ENCODE measurements at places on chromosomes 7 and 10.

GRCh38 chr7:121510858-121511482 is 114.9 kb upstream of the FAM3C start:
- no peak for DNase-seq

DNA sequence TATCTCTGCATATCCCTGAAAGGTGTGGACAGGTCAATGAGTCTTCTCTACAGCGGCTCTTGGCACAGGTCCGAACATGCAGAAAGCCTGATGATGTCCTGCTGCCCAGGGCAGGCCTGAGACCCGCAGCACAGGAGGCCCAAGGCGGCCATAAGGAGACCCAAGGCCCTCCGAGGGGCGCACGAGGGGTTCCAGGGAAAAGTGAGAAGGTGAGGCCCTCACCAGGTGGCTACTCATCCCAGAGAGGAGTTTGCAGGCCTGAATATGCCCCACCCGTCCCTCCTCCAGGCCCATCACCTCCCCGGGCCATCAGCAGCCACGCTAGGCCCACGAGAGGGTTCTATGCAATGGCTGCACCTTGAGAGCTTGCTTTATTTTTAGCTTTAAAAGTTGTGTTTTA is 173.4 kb upstream of the RHEB start:
- DNase-seq = no peak

DNA sequence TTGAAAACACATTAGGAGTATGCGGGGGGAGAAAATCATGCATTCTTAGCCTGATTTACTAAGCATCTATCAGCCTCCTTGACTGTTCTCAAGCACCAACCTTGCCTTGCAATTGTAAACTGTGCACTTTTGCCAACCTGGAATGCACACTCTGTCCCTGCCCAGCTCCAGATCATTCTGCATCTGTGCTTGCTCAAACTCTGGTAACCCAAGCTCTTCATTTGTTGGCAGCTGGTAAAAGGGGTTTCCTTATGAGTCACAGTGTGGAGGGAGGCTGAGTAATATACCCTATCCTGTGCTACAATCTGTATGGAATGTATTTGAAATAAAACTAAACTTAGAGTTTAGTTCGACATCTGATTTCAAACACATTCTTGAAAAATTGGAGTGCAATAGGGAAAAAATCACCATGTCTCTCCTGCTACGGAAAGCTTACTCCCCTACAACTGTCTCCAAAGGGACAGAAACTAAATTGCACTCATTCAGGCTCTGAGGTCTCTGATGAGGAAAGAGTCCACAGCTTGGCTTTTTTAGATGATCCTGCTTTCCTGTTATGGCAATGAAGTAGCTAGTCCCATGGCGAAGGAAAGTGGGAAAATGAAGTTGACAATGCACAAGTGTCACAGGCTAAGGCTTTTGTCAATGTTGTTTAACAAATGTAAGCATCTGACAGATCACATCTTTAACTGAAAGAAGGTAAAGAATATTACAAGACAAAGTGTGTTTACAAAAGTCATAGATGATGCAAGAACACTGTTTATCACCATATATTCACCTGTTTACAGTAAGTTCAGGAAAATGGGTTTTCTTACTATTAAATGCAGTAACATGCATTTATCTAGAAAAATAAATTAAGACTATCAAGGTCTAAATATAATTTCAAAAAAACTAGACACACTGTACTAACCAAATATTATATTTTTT is 61.9 kb downstream of the TES start:
- DNase-seq = no peak

DNA sequence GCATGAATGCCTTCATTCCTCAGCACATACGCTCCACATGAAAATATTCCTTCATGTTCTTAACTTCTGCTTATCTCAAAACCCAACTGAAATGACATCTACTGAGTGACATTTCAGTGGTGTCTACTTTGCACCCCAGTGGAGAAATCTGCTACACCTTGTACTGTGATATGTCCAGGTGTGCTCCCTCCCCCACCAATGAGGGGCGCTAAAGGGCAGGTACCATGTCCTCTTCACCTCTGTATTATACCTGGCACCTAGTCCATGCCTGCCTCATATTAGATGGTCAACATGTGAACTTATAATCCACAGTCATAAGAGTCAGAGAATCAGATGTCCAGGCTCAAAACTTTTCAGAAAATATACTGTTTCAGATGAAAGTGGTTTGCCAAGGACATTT is 2.1 kb downstream of the PAXIP1 start:
- DNase-seq = no peak

DNA sequence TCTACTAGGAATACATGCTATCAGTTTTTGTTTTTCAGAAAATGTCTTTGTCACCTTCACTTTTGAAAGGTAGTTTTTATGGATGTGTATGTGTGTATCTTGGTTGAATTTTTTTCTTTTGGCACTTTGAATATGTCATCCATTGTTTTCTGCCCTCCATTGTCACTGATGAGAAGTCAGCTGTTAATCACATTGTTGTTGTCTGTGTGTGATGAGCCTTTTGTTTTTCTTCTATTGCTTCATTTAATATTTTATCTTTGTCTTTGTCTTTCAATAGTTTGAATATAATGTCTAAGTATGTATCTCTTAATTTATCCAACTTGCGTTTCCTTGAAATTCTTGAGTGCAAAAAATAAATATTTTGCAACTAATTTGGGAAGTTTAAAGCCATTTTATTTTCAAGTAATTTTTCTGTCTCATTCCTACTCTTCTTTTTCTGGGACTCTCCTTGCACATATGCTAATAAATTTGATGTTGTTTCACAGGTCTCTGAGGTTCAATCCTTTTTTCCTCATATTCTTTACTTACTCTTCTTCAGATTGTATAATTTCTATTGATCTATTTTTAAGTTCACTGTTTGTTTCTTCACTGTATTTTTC is 546.9 kb upstream of the GHITM start:
- DNase-seq = no peak

DNA sequence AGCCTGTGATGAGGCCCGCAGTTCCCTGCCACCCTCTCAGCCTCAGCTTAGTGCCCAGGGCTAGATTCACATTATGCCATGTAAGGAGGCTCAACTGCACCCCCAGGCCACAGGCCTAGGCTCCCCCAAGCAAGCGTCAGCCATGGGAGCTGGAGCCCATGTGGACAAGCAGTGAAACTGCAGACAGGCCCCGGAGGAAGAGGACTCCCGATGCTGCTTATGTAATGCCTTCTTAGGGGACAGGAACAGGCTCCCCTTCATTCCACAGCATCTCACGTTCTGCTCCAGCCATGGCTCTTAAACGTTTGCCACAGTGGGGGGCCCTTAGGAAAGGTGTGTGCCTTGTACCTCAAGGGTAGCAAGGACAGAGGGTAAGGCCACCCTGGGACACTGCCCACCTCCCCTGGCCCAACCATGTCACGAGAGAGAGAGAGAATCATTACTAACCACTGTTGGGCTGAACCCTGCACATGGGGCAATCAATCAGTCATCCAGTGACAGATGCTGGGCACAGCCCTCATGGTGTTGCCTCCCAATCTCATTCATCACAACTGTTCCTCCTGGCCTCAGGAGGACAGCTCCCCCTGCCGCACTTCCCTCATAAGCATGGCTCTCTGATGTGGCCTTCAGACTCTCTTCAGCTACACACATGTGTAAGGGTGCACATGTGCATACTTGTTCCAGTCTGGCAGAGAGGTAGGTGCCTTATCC is 263.0 kb downstream of the GRID1 start:
- no peak for DNase-seq

GRCh38 chr7:25253714-25254113 is 25.4 kb upstream of the NPVF start:
- no peak for DNase-seq

GRCh38 chr7:146661435-146661834 is 544.8 kb downstream of the CNTNAP2 start:
- no peak for DNase-seq
